Neural crest cell (in vitro differentiated cells): ENCODE measurements at places on chromosomes 6 and 20.

DNA sequence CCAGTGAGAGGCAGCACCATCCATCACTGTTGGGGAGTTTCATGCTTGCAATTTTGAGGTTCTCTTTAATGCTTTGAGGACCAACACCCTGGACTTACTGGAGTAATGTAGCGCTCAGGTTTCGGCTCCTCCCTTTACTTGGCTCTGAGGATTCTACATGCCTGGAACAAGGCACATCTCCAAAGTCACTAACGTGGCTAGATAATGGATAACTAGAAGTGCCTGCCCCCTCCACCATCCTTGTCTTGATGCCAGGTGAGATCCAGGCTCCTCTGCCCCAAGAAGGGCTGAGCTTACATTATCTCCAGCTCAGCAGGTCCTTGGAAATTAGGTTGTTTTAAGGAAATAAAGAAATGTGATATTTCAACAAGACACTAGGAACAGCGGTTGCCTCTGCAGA lies 75.5 kb upstream of the ZNFX1 start:
- DNase-seq: no peak

- no peak for DNase-seq
Measured at GRCh38 chr6:20229881-20230280, 17.6 kb upstream of the MBOAT1 start.

DNA sequence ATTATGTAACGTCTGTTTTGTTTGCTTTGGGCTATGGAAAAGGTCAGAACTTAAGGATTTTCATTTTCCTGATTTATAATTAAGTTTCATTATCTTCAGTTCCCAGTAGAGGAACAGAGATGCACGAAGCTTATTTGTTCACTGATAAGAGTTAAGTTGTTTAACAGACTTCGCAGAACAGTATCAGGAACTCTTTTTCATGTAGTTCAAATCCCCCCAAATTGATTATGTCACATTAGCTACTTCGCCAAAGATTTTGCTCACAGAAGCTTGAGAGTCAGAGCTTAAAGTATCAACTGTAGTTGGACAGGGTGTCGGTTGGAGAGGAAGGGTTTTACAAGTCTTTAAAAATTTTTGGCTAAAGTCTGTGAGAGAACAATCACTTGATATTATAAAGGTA lies 43.4 kb downstream of the ZHX3 start:
- DNase-seq: no peak

DNA sequence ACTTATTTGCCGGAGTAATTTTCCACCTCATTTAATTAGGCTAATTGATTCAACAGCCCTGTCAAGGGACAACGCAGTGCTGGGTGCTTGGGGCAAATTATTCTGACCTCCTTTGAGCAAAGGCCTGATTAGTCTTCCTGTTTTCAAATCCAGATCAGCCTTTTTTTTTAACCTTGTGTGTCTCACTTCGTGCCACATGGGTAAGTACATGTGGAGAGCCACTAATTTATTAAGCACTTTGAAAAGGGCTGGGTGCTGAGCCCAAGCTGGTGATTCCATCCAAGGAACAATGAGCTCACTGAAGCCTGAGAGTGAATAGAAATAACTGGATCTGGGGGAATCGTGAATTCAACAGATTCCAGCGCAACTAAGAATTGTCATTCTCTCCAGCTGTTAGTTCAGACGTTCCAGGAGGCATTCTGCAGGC lies 229.3 kb downstream of the CLIC5 start:
- no peak for DNase-seq

- no peak for DNase-seq
Measured at GRCh38 chr6:39280247-39280731, 33.9 kb downstream of the KCNK17 start.

DNA sequence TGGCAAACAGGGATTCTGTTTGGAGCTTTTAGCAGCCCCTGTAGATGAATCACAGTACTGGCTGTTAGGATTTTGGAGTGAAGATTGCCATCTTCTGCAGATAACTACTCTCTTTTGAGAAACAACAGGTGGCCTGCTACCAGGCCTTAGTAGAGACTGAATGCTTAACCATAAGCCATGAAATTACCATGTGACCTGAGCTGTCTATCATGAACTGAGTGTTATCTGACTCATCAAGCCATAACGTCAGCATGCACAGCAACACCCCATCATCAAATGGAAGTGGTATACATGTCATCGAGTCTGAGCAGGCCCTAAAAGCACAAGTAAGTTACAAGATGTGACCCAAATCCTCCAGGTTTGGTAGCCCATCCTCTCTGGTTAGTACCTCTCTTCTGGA lies 132.6 kb downstream of the GPR63 start:
- DNase-seq: no peak

DNA sequence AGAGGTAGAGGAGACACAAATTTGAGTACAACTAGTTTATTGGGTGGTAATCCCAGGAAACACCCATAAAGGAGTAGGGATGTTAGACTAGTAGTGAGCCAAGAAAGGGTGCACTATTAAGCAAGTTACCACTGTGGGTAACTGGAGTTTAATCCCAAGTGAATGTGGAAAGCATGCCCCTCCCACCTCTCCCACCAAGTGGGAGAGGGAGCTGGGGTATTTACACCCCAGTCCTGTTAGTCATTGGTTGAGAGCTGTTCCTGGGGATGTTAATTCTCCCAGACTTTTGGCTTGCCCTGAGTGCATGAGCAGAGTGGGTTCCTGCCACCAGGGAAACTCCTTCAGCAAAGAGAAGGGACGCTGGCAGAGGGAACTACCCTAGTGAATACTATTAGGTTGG lies 49.2 kb upstream of the ZFP64 start:
- no peak for DNase-seq

DNA sequence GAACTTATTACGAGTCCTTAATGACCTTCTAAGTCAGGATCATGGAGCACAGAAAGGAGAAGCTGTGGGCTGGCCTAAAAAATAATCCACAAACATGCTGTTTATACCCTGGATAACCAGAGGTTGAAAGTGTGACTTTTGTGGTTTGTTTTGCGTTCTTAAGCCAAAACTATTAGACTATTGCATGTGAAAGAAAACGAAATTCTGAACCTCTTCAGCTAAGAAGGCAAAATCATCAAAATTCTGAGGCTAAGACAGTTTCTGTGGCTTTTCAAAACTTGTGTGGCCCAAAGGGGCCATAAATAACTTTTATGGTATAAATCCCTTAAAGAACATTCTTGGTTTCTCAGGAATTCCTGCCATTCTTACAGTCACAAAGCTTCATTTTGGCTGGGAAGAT lies 251.0 kb downstream of the UST start:
- no peak for DNase-seq

DNA sequence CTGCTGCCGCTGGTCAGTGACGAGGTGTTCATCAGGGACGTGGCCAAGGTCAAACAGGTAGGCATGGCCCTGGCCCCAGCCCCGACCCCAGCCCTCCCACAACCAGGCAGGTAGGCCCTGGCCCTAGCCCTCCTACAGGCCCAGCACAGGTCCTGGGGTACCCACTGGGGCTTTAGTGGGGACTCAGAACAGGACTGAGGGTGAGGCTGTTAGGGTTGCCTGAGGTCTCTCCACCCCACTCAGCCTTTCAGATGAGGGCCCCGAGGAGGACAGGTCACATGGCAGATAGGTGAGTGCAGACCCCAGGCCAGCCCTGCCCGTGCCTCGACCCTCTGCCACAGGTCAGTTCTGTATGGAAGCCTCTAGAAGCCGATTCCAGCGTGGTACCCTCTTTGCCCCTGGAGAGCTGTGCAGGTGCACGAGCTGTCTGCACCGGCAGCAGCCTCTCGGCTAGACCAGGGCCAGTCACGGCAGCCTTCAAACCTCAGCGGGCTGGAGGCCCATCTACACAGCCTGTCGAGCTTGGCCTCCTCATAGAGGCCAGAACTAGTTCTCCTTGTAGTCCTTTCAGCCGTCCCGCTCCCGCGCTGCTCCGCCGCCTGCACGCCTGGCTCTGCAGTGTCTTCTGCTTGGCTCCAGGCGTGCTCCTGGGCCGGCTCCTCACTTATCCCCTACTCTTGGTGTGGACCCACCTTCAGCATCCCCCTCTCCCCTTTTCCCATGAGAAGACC lies 35.5 kb downstream of the PYGB start:
- DNase-seq: no peak

DNA sequence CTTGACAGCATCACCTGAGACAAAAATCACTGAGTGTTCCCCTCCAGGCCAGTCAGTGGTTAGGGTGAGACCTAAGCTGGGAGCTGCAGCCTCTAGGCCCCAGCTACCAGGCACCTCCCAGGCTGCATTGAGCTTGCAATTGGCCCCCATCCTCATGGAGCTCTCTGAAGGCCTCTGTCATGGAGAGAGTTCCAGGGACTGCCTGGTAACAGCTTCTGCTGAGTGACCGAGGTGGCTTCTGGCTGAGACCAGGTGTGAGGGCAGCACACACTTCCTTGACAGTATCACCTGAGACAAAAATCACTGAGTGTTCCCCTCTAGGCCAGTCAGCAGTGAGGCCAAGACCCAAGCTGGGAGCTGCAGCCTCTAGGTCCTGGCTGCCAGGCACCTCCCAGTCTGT lies 283.0 kb downstream of the SMOC2 start:
- DNase-seq: no peak

DNA sequence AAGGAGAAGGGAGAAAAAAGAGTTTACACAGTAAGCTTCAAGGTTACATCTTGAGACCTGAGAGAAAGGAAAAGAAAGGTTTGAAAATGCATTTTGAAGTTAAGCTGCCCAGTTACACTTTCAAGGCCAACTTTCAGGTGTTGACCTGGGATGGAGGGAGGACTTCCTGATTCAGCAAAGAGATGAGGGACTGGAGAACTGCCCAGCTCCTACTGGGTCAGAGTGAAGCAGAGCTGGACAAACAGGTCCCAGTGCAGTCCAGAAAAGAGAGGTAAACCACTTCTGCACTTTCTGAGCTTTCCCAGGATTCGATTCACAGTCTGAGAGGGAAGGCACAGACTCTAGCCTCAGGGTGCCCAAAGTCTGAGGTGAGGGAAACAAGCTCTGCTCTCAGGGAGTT lies 6.0 kb upstream of the TJAP1 start:
- DNase-seq: no peak

DNA sequence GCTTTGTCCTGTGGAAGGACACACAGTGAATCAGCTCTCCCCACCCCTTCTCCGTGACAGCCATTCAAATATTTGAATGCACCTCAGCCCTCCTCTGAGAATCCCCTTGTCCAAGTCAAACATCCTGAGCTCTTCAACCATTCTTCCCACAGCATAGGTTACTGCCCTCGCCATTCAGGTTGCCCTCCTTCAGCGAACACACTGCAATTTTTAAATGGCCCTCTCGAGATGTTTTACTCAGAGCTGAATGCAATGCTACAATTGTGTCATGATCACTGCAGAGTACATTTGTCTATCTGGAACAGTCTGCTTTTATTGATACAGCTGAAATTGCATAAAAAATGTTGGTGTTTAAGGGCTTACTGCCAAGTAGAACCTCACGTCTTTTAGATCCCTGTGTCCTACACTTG lies 48.9 kb downstream of the SLC2A12 start:
- DNase-seq: no peak

DNA sequence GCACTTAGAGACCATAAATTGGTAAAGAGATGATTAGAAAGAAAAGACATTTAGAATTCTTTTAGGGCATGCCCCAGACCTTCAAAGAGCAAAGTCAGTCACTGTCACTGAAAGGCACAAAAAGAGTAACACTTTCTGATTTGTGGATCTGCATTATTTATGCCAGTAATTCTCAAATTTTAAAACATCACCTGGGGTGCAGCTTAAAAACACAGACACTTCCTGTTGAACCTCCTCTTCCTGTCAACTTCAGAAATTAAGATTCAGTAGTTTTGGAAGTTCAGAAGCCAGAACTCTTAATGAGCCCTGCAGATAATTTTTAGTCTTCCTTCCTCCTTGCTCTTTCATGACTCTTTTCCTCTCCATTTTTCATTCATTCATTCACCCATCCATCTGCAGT lies 137.5 kb downstream of the NRN1 start:
- no peak for DNase-seq

- DNase-seq: no peak
Measured at GRCh38 chr6:41272591-41273240, 13.8 kb downstream of the TREM1 start.

DNA sequence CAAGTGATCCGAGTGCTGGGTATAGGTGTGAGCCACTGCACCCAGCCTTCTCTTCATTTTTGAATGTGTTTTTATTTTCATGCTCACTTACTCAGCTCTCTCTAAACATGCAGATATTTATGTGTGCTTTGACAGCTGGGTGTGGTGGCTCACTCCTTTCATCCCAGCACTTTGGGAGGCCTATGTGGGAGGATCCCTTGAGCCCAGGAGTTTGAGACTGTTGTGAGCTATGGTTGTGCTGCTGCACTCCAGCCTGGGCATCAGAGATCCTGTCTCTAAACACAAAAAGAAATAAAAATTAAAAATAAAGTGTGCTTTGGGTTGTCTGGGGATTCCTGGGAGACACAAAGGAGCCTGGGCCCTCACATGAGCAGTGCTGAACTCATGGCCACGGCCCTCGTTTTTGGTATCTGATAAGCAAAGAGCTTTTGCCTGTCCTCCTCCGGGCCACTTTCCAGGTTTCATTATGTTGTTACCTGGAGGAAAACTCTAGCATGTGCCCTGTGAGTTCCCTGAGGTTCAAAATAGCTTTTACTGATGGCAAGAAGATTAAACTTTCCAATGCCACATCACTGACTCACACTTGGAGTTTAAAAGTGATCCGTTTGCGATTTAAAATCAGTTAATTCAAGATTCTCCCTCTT lies 78.5 kb downstream of the CD164 start:
- no peak for DNase-seq

GRCh38 chr6:50691814-50692495 lies 21.4 kb upstream of the TFAP2D start:
- DNase-seq: no peak

DNA sequence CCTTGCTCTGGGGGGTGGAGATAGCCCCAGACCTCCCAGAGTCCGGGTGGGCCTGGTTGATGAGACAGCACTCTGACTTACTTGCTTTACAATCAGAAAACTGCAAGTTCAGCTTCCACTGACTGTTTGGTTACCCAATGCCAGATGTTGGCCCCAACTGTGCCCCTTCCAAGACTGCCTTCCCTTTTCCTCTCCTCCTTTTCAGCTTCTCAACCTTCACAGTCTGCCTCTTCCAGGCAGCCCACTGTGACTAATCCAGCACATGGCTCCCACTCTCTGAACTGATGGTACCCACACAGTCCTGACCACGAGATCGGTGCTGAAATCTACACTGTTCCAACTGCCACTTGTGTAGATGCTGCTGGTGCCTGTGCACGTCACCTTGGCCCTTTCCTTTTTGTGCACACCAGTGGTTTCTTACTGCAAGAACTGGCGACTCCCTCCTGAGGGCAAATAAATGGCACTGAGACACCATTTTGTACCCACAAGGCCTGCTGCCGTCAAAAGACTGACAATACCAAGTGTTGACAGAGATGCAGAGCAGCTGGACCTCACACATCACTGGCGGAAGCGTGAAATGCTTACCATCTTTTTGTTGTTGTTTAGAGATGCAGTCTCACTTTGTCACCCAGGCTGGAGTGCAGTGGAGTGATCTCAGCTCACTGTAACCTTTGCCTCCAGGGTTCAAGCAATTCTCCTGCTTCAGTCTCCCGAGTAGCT lies 1.8 kb upstream of the ARFGAP1 start:
- no peak for DNase-seq
